ENCODE measurements at places on chromosomes 1 and 21.

DNA sequence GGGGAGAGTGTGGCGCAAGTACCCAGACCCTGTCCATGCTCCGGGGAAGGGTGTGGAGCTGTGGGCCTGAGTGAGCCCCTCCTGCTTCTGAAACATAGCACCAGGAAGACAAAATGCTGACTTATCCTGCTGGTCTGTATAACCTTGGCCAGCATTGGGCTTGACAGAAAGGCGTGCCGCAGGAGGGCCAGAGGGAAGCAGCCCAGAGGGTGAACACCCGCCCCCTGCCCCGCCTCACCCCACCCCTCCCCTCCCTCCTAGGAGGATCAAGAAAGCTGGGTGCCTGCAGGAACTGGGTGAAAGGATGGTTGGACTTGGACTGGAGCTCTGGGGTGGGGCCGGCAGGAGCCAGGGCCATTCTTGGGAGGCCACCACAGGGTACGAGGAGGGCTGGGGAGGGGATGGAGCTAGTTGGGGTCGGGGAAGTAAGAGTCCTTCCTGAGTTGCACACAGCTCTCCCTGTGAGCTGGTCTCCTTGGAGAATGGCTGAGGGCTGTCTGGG lies 27.1 kb downstream of the PTPRF start:
- DNase-seq: peak; percentile 53

DNA sequence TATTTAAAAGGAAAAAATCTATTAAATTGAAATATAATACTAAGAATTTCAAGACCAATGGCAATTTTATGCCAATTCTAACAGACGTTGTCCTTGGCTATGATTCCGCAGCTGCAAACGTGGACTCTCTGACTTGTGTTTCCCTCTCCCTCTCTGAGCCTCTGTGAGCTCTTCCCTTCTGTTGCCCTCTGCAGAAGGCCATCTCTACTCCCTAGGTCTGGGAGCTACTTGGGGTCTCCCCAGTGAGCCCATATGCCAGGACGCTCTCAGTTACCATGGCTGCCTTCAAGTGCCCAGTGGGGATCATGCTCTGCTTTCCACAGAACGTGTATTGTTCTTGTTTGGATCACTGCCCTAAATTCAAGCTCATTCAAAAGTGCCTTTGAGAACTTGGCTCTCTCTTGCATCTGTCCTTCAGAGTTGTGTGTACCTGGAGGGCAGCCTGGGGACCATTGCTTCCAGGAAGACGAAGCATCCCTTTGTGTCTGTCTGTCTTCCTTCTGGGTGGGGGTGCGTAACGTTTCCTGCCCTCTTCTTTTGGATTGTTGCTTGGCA lies 97.5 kb upstream of the TSPAN2 start:
- DNase-seq: no peak

DNA sequence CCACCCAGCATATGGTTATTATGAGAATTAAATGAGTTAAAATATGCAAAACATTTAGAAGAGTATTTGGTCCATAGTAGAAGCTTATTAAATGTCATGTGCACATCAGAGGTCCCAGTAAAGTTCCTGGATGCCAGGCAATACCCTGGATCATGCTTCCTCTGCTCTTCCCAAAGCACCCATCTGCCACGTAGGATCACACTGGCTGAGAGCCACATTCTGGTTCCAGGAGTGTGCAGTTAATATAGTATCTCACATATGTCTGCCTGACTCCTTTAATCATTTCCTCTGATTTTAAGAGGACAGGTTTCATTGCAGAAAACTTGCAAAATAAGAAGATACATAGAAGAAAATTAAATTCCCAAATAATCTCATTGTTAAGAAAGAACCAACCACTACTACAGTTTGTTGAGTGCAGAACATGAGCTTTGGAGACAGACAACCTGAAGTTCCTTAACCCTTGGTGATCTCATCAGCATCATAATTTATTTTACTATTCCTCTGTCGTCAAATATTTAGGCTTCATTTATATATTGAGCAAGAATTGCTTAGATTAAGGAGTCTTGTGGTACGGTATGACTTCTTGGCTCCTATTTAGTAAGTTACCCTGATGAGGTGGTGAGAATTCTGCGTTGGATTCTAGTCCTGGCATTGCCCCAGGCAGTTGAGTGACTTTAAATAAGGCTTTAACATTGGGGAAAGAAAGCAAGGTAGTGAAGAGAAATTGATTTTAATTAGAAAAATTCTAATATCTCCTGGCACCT lies 12.3 kb downstream of the SGIP1 start:
- no peak for DNase-seq

GRCh38 chr1:56676571-56677035 lies 31.5 kb downstream of the PRKAA2 start:
- no peak for DNase-seq

GRCh38 chr1:86507935-86508582 lies 38.8 kb upstream of the CLCA4 start:
- peak; percentile 63 for DNase-seq

- no peak for DNase-seq
These were observed 10.7 kb downstream of the APP start for GRCh38 chr21:26159869-26160268.

- DNase-seq: no peak
These were observed 15.9 kb upstream of the RNF187 start for GRCh38 chr1:228471154-228471761.

DNA sequence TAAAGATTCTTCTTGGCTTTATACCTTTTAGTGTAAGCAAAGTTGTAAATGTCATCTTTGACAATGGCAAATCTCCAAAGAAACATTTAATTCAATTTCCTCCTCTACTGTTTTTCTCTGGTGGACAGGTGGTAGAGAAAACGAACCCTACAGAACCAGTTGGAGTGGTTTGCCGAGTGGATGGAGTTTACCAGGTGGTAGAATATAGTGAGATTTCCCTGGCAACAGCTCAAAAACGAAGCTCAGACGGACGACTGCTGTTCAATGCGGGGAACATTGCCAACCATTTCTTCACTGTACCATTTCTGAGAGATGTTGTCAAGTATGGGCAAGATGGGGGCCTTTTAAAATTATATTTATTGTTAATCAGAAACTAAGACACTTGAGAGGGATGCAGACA lies 25.8 kb downstream of the UAP1 start:
- DNase-seq: no peak

DNA sequence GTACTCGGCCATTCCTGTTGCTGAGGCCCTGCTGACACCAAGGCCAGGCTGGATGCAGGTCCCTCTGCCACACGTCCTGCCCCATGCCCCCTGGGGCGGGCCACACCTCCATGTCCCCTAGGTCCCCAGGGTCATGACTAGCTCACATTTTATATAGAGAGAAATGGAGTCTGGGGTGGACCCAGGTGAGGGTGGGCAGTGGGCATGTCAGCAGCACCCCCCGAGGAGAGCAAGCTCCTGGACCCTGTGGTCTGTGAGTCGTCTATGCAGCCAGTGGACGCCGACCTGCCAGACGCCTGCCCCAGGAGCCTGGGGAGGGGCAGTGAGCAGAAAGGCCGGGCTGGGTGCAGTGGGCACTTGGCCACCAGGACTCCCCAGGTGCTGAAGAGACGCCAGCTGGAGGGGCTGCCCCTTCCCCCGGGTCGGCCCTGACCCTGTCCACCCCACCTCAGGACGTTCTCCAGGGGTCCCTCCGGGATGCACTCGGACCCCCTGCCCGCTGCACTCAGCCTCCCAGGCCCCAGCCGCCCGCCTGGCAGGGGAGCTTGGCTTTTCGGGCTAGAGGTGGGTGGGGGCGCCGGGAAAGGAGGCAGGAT lies 15.9 kb downstream of the SAMD11 start:
- no peak for DNase-seq

DNA sequence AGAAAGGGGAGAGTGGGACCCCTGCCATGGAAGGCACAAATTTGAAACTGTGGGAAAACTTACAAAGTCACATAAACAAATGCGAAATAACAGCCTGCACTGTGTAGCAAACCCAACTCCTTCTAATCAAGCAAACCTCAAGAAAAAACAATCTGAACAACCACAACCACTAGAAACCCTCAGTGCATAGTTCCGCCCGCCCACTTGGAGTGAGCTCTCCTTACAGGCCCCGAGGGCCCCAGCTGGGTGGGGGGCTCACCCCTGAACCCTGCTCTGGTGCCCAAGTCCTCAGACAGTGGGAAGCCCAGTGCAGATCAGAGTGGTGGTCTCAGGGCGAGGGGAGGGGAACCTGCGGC lies 931 bp upstream of the MXRA8 start:
- no peak for DNase-seq

DNA sequence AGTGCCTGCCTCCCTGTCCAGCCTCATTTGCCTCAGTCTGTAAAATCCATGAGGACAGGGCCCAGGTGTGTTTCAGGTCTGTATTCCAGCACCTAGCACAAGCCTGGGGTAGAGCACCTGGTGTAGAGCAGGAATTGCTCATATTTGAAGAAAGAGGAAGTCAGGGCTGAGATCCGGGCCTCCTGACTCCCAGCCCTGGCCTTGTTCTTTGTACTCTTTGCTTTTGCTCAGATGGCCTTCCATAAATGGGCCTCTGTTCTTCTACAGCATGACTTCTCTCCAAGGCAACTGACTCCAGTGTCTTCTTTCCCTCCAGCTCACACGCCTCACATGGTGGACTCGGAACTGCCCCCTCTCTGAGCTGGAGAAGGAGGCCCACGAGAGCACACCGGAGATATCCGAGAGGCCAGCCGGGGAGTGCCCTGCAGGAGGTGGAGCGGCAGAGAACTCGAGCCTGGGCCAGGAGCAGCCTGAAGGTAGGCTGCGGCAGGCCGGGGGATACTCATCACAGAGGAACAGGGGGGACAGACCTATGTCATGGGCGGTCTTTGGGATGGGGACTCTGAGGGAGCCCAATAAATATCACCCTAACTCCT lies 19.7 kb downstream of the SLC5A9 start:
- DNase-seq: no peak

DNA sequence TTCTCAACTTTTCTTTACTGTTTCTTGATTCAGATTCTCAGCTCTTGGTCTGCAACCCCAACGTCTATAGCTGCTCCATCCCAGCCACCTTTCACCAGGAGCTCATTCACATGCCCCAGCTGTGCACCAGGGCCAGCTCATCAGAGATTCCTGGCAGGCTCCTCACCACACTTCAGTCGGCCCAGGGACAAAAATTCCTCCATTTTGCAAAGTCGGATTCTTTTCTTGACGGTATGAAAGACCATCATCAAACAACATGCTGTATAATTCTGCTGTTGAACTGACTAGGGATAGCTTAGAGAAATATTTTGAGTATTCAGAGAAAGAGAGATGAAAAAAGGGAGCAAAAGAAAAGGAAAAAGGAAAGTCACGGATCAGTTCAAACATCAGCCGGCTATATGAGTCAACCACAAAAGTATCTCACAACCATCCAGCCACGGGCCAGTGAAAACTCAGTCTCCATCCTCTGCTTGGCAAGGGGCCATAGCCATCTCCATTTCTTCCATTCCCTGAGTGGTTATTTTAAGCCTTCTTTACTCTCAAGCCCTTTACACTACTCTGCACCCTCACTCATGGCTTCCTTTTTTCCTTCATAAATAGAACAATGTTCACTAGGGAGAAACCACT lies 14.1 kb downstream of the DNASE2B start:
- DNase-seq: no peak

DNA sequence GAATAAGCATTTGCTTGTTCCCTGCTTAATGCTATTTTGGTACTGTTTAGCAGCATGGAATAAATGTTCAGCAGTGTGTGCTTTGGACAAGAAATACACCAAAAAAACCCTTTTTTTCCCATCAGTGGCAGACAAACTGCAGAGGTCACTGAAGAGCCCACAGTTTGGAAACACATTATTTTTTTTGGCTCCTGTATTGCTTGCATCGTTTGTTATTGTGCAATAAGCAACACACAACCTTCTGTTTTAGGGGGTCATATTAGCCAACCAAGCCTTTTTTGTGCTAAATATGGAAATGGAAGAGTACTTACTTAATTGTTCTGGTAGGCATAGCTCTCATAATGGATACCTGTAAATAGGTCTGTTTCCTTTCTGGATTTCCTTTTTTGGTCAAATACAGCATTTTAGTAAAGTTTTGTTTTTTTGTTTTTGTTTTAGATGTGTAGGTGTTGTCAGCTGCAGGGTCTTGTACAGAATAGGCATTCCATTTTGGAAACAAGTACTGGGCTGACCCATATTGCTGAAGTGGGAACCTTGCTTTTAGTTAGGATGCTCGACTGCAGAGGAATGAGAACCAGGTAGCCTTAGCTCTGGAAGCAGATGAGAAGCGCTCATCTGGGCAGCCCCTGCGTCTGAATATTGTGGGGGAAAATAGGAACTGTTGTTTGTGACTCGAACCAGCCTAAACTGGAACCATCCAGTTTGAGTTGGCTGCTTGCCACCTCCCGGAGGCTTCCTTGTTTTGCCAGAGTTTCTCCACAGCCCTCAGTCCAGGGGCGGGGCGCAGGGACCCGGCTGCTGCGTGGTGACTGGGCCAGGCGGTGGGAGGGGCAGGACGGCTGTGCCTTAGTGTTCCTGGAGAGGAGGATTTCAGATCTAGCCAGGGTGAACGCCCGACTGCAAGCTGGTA lies 38.4 kb downstream of the SPEN start:
- DNase-seq: peak; percentile 94

DNA sequence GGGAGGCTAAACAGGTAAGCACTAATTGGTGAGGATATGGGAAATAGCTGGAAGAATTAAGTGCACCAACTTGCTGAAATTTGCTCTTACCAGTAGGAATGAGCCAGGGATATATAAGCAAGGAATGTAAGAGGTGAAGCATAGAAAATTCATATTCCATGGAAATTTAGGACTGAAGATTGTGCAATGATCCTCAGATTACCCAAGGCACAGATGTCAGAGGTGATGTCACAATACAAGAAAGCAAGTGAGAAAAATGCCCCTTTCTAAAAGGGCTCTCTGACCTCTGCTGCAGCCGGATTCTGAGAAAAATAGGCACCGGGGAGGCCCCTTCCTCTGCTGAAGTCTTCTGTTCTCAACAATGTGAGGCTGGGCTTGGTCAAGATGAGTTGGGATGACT lies 112.3 kb upstream of the ZNF678 start:
- DNase-seq: no peak

GRCh38 chr1:155051342-155051776 lies 243 bp downstream of the ADAM15 start:
- DNase-seq: no peak

DNA sequence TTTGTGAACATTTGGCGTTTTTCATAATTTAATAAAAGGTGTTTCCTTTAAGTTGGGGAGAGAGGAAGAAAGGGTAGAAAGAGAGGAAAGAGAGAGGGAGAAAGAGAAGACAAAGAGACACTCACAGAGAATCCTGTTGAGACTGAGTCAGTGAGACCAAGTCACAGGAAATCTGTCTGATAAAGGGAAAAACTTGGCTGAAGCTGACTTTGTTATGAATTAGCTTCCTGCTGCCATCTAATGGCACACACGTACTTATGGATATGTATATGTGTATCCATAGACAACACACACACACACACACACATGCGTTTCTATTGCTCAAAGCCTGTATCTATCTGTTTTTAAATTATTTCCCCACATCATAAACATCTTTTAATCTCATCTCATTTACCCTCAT lies 42.5 kb upstream of the DISC1 start:
- no peak for DNase-seq

DNA sequence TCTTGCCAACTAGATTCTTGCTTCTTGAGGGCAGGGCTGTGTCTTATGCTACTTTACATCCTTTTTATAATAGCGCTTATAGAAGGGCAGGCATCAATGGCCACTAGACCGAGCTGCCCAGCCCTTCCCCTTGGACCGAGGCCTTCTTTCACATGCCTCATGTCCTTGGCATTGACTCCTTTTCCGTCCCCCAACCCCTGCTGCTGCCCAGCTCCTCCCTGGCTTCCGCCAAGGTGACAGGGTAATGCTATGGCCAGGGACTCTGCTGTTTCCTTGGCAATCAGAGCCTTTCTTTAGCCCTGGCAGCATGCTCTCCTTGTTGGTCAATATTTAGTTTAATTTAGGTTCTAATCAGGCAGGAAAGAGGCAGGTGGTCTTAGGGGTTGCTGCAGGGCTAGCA lies 48.2 kb downstream of the DDX20 start:
- no peak for DNase-seq
